ENCODE measurements at places on chromosomes 4 and X. TPM values are rescaled to one million over a fixed set of nuclear protein-coding genes. Genes with fewer than 3 reads are reported as not detected.

Gene FREM3
- not detected for total RNA-seq

Gene ZNF630
- total RNA-seq, result 1.3 TPM

Gene MCTS1
- total RNA-seq, result 43.8 TPM

Gene HMX1
- total RNA-seq, result not detected

Gene PCDH10
- not detected for total RNA-seq

Gene DUSP21
- not detected for total RNA-seq

Gene ZCCHC4
- total RNA-seq, result 10.5 TPM

Gene PROM1
- not detected for total RNA-seq

Gene EVC2
- total RNA-seq, result 0.25 TPM

Gene PNMA6F
- not detected for total RNA-seq

Gene GPRASP1
- total RNA-seq, result 2.4 TPM

Gene CCKAR
- not detected for total RNA-seq

Gene MAGEB10
- not detected for total RNA-seq

Gene PDE5A
- total RNA-seq, result 0.12 TPM

Gene NUDT6
- 13.8 TPM for total RNA-seq

Gene NKX6-1
- not detected for total RNA-seq

Gene SPATA18
- total RNA-seq, result 0.71 TPM

Gene CPLX1
- 2.6 TPM for total RNA-seq

Gene EMCN
- total RNA-seq, result not detected

Gene CXorf49
- total RNA-seq, result not detected

Gene NKX3-2
- not detected for total RNA-seq

Gene SRPX2
- total RNA-seq, result not detected

Gene ERAS
- not detected for total RNA-seq

Gene ATP2B3
- 0.05 TPM for total RNA-seq

Gene CT45A1
- not detected for total RNA-seq

Gene GAGE1
- total RNA-seq, result not detected

Gene QDPR
- 23.8 TPM for total RNA-seq

Gene TRIM60
- not detected for total RNA-seq

Gene PRR32
- not detected for total RNA-seq

Gene ADGRA3
- 1.7 TPM for total RNA-seq

Gene TMPRSS11A
- not detected for total RNA-seq

Gene GABRG1
- not detected for total RNA-seq

Gene ZNF81
- total RNA-seq, result 9.3 TPM
